Suppressor macrophage treated with lipopolysaccharide for 1 hour (primary cell): ENCODE measurements at places on chromosomes 13 and 19.
A peak's percentile ranks its signal among the peaks of the same experiment; 100 is the strongest.

- DNase-seq = no peak
Measured at GRCh38 chr19:47479701-47480503, 4.1 kb downstream of the KPTN start.

GRCh38 chr19:34503531-34504272 lies 22.1 kb downstream of the WTIP start:
- no peak for DNase-seq

GRCh38 chr13:77896536-77896935 lies 22.1 kb downstream of the EDNRB start:
- no peak for DNase-seq

GRCh38 chr13:106376401-106377112 lies 158.9 kb downstream of the EFNB2 start:
- DNase-seq = no peak

DNA sequence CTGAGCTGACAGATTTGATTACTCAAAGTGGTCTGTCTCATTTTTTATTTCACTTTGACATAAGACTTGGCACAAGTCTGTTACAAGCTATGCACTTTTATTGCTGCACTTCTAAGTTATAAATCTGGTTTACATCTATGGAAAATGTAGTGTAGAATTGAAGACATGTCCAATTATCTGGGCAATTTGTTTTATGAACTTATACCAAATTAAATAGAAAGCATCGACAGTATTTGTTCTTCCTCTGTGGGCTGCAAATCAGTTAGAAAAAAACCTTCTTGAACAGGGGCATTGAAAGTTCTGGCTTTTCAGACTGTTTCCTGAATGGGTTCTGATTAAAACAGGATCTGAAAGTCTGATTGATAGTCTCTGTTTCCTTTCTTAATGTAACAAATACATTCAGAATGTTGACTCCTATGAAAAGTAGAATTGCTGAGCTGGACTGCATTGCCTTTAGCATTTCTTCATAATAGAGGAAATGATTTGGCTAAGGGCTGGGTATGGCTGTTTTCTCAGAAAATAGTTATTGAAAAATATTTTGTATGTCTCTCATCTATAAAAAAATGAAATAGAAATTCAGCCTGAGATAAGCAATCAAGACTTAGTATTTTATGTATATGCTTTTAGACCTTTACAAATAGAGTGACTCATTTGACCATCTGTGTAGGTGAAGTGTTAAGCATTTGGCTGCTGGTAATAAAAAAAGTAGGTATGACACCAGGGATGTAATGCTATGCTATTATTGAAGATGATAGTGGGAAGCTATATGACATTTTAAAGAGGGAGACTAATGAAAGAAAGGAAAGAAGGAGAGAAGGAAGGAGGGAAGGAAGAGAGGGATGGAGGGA lies 210.9 kb upstream of the SPRY2 start:
- peak; percentile 41 for DNase-seq

DNA sequence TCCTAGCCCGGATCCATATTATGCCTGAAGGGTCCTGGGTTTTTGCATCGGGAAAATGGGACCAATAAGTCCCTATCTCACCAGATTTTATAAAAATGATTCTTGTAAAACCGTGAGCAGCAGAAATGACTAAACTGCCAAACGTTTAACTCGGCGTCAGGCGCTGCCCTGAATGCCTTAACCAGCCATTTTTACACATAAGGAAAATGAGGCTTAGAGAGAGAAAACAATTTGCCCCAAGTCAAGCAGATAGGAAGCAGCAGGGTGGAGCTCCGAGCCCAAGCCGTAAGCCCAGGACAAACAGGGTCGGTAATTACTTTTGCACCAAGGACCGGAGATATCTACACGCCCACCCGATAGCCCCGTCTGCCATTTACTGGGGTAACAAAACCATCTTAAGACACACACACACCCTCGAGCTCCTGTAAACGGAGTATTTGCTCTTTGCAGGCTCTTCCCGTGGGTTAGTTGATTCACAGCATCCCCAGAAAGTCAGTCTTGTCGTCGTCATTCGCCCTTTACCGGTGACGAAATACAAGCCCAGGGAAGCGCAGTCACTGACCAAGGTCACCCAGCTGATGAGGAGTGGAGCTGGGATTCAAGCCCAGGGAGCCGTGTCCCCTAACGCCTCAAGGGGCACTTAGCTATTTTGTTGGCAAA lies 16.0 kb upstream of the MRI1 start:
- DNase-seq = peak; percentile 63

- no peak for DNase-seq
Measured at GRCh38 chr13:51235756-51236490, 13.7 kb downstream of the FAM124A start.

DNA sequence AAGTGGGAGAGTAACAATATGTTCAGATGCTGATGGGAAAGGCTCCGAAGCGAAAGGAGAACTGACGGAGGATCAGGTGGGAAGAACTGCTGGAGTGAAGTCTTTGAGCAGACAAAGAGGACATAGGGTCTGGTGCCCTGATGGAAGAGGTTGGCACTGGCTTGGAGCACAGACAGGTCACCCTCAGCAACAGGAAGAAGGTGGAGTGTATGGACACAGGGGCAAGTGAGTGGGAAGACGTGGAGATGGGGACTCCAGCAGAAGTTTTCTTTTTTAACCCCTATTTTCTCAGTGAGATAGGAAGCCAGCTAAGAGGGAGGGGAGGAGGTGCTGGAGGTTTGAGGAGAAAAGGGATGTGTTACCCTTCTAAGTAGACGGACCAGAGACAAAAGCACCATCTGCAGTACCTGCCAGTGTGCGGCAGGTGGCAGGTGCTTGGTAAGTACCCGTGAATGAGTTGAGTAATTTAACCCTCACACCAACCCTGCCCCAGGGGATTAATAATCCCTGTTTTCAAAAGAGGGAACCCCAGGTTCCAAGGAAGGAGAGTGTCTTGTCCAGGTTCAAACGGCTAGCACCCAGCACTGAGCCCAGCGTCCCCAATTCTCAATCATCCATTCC lies 11.2 kb downstream of the HAS1 start:
- DNase-seq = no peak

- no peak for DNase-seq
Measured at GRCh38 chr19:43351998-43352746, 1.3 kb upstream of the CD177 start.

DNA sequence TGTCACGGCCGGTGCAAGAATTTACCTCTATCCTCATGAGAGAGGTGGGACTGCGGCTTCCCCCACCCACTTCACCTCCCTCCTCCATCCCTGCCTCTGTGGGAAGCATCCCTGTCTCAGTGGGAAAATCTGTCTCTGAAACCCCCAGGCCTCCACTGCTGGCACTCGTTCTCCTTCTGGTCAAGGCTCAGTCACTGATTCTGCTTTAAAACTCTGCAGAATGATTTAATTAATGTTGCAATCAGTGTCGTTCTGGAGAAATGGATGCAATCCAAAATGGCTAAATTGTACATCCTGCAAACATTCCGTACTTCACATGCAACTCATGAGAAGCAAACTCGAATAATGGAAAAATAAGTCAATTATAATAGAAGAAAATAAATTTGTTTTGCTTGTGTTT lies 5.6 kb downstream of the RASL11A start:
- DNase-seq = no peak

GRCh38 chr13:39599012-39599411 lies 4.0 kb downstream of the LHFPL6 start:
- no peak for DNase-seq

- no peak for DNase-seq
Measured at GRCh38 chr13:59834801-59835200, 328.9 kb downstream of the DIAPH3 start.

DNA sequence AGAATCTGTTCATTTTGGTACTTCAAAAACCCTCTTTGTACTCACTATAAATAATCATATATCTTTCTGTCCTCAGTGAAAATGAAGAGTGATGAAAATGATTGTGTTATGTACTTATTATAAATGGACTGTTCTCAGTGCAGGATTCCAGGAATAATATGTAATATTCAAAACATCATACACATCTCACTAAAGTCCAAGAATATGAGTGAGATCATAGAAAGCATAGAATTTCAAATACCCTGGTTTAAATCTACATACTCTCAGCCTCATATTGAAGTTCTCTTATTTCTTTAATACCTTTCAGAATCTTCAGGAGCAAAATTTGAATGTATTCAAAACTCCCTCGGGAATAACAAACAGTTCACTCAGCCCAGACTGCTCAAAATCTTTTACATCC lies 868.0 kb downstream of the SLITRK6 start:
- DNase-seq = no peak

GRCh38 chr19:52896431-52897137 lies 851 bp downstream of the ZNF320 start:
- DNase-seq = peak; percentile 21

DNA sequence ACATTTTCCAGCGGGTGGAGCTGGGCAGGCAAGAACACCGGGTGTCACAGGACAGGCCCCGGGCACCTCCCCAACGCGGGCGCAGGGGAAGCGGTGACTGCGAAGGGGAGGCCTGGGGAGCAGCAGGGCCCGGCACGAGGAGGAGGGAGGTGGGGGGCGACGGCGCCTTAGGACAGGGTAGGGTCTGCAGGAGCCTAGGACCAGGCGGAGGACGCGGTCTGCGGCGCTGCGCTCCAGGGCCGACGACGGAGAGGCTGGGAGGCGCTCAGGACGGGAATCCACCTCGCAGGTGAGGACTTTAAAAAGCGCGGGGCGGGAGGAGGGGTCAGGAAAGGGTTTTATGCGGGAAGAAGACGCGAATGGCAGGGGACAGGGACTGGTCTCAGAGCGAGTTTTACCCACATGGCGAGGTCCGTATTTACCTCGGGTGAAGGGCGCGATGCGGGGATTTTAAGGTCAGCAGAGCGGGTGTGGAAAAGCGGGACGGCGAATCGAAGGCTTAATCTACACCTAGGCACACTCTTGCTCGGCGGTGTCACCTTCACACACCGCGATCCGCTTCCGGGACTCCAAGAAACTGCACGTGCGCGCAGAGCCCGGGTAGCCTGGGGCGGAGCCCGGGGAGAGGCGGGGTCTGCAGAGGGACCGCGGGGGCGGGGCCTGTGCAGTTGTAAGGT lies 13.5 kb downstream of the ERVV-2 start:
- no peak for DNase-seq

DNA sequence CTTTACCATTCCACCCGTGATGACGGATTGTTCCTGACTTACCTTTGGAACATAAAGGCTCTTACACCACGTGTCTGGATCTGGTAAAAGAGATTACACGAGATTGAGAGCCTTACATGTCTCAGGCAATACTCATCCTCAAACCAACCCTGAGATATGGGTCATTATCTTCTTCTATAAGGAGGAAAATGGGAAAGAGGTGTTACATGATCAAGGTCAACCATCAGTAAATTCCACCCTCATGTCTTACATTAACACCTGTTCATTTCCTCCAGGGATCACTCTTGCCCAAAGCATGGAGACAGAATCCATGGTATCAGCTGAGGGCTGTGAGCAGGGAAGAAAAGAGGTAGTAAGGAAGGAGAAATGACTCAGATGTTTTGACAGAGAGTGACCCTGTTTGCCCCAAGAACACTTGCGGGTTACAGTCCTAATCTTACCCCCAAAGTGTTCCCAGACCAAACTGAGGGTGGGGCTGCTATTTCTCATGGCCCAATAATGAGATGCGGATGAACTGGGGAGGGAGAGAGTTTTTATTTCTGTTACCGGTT lies 19.6 kb downstream of the LILRB4 start:
- DNase-seq = peak; percentile 50

GRCh38 chr19:18349524-18350128 lies 9.2 kb downstream of the PGPEP1 start:
- peak; percentile 84 for DNase-seq
